ENCODE measurements at places on chromosomes 3 and 15. TPM values are rescaled to one million over a fixed set of nuclear protein-coding genes. Genes with fewer than 3 reads are reported as not detected.

The GOLGA8T gene
- total RNA-seq, result not detected

- H3K27me3 ChIP-seq, result no peaks in the 10 kb centered on the region
- H3K27ac ChIP-seq, result no peak overlapping the region
- DNase-seq, result no peak
- no peaks in the 10 kb centered on the region for H3K4me1 ChIP-seq
Observed at GRCh38 chr3:86743233-86743632, 247.7 kb downstream of the VGLL3 start.

- peaks cover 2% of the 10 kb centered on the region for H3K36me3 ChIP-seq
- H3K4me3 ChIP-seq, result peak within 1 kb of the TSS; percentile 86
- DNase-seq, result peak; percentile 47
Observed at GRCh38 chr15:96330450-96331143, at the start of gene NR2F2. TSS of gene NR2F2 (plus strand) at chr15:96330700. CDS start at chr15:96332106, 1,406 bp downstream.

DNA sequence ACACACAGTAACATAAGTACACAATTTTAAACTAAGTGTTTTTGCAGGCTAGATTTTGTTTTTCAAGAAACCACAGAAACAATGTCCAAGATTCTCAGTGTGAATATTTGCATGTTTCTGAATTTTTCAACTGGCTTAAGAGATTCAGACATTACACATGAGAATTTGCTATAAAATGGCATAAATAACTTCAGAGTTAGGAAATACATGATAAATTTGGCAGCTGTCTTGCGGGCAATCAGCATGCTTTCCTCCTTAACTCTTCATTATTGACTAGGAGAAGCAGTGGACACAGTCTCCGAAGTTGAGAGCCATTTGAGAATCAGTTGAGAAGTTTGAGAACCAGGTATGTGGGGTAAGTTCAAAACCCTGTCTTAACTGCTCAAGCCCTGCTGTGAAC lies 625.6 kb upstream of the SGO1 start:
- H3K27ac ChIP-seq, result no peak overlapping the region
- no peaks in the 10 kb centered on the region for H3K27me3 ChIP-seq
- no peak for DNase-seq
- no peaks in the 10 kb centered on the region for H3K4me1 ChIP-seq
- H3K36me3 ChIP-seq, result no peaks in the 10 kb centered on the region
- no peak overlapping the region for H3K4me3 ChIP-seq

GRCh38 chr15:31160297-31160696 lies 58.8 kb upstream of the TRPM1 start:
- H3K27ac ChIP-seq, result no peak overlapping the region
- no peak for DNase-seq
- no peaks in the 10 kb centered on the region for H3K36me3 ChIP-seq
- H3K27me3 ChIP-seq, result peaks cover 11% of the 10 kb centered on the region
- no peak overlapping the region for H3K4me3 ChIP-seq
- H3K4me1 ChIP-seq, result peaks cover 5% of the 10 kb centered on the region

DNA sequence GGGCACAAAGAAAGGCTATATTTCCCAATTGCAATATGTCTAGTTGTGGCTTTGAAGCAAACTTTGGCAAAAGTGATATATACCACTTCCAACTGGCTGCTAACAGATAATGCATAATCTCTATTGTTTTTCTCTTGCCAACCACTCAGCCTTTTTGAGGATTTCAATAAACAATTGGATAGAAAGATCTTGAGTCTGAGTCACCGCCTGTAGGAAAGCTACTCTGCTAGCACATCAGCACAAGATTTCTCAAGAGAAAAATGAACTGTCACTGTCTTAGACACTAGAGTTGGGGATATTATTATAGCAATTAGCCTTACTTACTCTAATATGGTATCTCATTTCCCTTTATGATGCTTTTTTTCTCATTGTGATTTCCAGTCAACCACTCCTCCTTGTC lies 119.7 kb downstream of the SST start:
- H3K36me3 ChIP-seq, result no peaks in the 10 kb centered on the region
- H3K27ac ChIP-seq, result no peak overlapping the region
- no peaks in the 10 kb centered on the region for H3K4me1 ChIP-seq
- H3K27me3 ChIP-seq, result peaks cover 32% of the 10 kb centered on the region
- no peak overlapping the region for H3K4me3 ChIP-seq

DNA sequence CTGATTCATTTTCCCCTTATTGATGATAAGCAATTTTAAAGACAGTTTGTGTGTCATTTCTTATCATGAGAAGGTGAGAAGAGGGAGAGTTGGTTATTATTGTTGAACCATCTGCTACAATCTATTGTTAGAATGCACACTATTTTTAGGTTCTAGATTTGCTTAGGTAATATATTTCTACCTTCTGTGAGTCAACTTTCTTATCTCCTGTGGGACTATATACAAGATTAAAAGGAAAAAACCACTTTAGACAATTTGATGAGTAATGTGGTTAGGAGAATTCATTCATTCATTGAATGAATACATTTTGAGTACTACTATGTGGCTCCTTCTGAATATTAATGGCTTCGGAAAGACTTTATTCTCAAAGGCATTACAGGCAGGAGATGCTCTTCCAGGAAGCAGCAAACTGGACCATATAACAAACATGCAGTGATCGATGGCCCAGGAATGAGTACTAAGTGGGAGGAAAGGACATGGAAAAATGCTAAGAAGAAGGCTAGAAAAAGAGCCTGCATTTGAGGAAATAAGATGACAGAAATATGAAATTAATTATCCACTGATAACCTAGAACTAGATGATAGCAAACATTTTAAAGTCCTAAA lies 22.4 kb downstream of the SPTSSB start:
- peaks cover 1% of the 10 kb centered on the region for H3K36me3 ChIP-seq
- H3K27me3 ChIP-seq, result peaks cover 42% of the 10 kb centered on the region
- peaks cover 15% of the 10 kb centered on the region for H3K4me1 ChIP-seq
- no peak overlapping the region for H3K4me3 ChIP-seq

DNA sequence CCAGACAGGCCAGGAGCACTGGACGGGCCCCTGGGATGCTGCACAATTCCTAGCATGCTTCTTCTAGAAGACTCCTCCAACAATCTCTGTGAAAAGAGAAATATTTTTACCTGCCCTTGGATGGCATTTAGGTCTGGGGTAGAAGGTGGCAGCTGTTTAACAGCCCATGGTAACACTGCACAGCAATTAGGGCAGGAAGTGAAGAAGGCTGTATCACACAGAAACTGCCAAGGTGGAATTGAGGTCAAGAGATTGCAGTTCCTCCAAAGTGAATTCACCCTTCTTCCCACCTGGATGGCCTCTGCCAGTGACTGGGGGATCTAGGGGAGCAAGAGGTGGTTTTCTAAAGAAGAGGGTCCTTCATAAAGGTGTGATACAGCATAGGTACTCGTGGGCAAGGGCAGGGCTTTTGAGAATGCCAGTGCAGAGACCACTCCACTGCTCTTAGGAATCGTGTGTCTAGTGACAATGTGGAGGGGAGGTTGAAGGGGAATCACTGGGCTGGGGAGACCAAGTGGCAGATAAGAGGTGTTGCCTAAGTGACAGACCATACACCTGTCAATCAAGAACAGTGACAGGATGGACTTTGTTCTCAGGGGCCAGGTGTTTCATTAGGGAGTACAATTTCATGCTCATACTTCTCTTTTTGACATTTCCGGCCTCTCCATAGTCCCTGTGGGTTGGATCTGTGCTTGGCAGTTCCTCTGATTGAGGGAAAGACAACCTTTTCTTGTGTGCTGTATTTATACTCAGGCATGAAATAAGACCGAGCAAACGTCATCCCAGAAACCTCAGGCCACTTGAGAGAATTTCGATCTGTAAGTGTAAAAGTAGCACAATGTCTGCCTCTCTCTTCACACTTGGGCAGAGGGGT lies 83.5 kb upstream of the BCL6 start:
- no peaks in the 10 kb centered on the region for H3K27me3 ChIP-seq
- H3K27ac ChIP-seq, result peak overlapping the region; percentile 52
- peaks cover 40% of the 10 kb centered on the region for H3K4me1 ChIP-seq
- H3K4me3 ChIP-seq, result no peak overlapping the region
- DNase-seq, result no peak
- peaks cover 5% of the 10 kb centered on the region for H3K36me3 ChIP-seq

GRCh38 chr3:49593041-49593440 lies 38.8 kb downstream of the BSN start:
- H3K27ac ChIP-seq, result no peak overlapping the region
- H3K27me3 ChIP-seq, result peaks cover 16% of the 10 kb centered on the region

DNA sequence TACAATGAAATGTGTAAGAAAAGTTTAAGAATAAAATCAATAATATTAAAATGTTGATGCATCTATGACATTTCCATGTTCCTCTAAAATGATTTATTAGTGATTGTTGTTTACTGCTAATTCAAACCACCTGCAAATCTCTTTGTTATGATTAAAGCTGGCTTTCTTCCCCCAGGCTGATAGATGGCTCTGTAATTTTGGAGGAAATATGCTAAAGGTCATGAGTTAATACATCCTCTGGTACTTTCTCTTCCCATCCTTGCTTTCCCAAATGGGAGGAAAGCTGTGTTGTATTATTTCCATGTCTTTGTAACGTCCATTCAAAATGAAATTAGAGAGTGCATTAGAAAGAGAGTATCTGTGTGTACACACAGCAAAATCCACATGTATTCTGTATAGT lies 139.5 kb upstream of the TMCO5A start:
- H3K27me3 ChIP-seq, result no peaks in the 10 kb centered on the region
- no peak overlapping the region for H3K4me3 ChIP-seq
- H3K27ac ChIP-seq, result no peak overlapping the region
- no peak for DNase-seq
- H3K4me1 ChIP-seq, result no peaks in the 10 kb centered on the region

- DNase-seq, result no peak
- no peak overlapping the region for H3K4me3 ChIP-seq
- peaks cover 5% of the 10 kb centered on the region for H3K4me1 ChIP-seq
- H3K27me3 ChIP-seq, result no peaks in the 10 kb centered on the region
- H3K36me3 ChIP-seq, result peaks cover 4% of the 10 kb centered on the region
Observed at GRCh38 chr15:85754989-85755388, 39.7 kb downstream of the KLHL25 start.

DNA sequence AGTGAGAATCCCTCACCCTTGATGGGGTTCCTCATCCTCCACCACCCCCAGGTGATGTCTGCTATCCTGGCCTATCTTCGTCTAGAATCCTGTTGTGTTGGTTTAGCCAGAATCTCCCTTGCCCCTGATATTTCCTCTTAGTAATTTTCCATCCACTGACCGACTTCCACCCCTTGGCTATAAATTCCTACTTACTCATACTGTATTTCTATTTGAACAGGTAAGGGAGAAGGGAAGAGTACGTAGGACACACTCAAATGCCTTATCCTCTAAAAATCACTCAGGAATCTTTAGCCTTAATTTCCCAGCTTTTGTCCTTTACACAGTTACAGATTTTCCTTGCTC lies 678 bp upstream of the TFG start:
- H3K4me3 ChIP-seq, result peak overlapping the region; percentile 84
- H3K4me1 ChIP-seq, result peaks cover 33% of the 10 kb centered on the region
- H3K27ac ChIP-seq, result peak overlapping the region; percentile 90
